ENCODE measurements at places on chromosomes 5 and 9.

GRCh38 chr5:157511651-157512644 is 51.9 kb downstream of the NIPAL4 start:
- DNase-seq = no peak

- no peak for DNase-seq
Observed at GRCh38 chr5:171312129-171312974, 3.3 kb downstream of the TLX3 start.

DNA sequence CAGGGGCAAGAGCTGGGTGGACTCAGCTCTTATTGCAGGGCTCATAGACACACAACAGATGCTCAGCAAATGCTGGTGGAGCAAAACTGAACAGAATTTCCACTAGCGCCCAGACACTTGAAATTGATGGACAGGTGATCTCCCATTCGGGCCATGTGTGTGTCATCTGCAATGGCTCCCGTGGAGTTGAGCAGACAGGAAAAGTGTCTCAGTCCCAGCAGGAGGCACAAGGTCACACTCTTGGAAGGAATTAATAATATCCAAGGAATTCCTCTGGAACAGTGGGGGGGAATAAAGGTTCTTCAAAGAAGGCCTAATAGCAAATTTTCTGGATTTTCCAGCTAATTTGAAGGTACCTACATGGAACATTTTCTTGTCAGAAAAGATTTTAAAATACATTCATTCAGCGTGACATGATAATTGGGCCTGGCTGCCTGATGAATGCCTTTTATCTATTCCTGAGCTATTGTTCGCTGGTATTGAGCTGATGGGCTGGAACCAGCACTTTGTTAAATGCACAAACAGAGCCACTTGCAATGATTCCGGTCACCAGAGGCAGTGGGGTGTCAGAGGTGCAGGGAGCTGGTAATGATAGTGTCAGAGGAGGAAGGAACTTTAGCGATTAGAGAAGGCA is 31.5 kb upstream of the ALDH1B1 start:
- no peak for DNase-seq

DNA sequence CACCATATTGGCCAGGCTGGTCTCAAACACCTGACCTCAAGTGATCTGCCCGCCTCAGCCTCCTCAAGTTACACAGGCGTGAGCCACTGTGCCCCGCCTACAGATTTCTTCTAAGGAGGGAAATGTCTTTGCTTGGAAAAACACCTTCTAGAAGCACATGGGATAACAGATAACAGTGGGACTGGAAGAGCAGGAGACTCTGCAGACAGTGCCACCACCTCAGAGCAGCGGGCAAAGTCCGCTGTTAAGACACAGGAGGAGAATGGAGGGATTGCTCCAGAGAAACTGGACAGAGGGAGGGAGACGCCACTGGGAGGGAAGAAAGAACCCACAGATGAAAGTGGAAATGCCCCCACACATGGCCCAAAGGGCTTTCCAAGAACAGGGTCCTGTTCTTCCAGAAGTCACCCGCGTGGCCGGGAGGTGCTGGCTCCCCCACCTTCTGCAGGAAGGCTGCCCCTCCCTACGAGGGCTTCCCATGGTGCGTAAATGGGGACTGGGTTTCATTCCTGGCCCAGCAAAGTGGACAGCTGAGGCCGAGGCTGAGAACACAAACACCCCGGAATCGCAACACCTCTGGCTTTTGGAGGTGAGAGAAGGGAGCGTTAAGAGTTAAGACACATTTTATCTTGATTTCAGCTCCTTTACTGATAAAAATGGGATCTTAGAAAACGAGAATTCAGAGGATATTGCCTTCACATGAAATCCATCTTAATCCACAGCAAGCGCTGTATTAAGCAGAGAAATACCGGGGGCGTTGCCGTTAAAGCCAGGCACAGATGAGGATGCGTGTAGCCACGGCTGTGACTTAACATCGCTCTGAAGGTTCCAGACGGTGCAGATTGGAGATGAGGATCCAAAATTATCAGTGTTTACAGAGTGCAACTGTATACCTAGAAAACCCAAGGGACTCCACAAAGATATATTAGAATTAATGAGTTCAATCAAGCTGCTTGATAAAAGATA is 11.2 kb downstream of the ADAMTS2 start:
- no peak for DNase-seq

GRCh38 chr5:107294669-107295068 is 376.1 kb downstream of the EFNA5 start:
- no peak for DNase-seq

All from hematopoietic multipotent progenitor cell treated with erythropoietin and hydrocortisone succinate and interleukin-3 and kit ligand, for 8 days (in vitro differentiated cells).